ENCODE measurements at places on chromosomes 3 and 15. TPM values are rescaled to one million over a fixed set of nuclear protein-coding genes. Genes with fewer than 3 reads are reported as not detected.

DNA sequence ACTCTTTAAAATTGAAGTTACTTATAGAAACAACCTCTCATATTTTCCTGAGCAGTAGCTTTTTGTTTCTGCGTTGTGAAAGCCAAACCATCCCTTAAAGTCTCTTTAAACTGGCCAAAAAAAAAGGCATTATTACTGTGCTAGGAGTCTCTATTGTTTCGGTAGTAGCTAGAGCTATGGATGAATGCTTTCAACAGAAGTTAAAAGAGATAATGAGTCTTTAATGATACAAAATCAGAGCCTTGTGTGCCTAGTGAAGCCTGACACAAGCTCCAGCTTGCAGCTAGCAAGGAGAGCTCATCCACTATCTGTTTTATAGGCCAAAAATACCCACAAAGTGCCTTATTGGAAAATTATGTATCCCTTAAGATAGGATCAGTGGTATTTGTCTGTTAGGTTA, 360.4 kb upstream of the CDIN1 start:
- DNase-seq, result no peak

GRCh38 chr15:80819001-80819400, 39.8 kb downstream of the CEMIP start:
- no peak for DNase-seq

DNA sequence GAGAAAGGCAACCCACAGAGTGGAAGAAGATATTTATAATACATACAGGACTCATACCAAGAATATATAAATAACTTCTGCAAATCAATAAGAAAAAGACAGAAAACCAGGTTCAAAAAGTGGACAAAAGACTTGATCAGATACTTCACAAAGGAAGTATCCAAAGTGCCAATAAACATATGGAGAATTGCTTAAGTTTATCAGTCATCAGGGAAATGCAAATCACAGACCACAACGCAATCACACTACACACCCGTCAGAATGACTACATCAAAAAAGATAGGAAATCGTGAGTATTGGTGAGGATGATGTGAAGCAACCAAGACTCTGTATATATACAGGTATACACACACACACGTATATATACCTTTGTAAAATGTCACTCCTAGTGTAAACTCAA, 180.6 kb downstream of the FAM43A start:
- DNase-seq, result no peak

GRCh38 chr3:23999012-23999641, 54.0 kb downstream of the NR1D2 start:
- peak; percentile 86 for DNase-seq

ABCC5 gene
- 16.1 TPM for total RNA-seq

DNA sequence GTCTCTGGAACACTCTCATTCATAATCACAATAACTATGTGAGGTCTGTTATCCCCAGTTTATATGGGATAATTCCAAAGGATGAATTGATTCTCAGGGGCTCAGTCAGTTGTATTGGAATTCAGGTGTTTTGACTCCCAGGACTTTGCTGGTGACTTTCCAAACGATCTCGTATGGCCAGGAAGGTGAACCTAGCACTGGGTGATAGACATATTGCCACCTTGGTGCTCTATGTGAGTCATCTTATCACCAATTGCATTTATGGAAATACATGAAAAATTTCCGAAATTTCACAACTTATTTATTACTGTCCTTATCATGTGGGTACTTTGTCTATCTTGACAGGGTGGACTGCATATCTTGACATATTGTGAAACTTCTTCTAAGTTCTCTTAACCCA, 287.3 kb downstream of the WDR72 start:
- no peak for DNase-seq

NSMCE3 gene
- 7.0 TPM for total RNA-seq
